ENCODE measurements at places on chromosomes 11 and 22.

DNA sequence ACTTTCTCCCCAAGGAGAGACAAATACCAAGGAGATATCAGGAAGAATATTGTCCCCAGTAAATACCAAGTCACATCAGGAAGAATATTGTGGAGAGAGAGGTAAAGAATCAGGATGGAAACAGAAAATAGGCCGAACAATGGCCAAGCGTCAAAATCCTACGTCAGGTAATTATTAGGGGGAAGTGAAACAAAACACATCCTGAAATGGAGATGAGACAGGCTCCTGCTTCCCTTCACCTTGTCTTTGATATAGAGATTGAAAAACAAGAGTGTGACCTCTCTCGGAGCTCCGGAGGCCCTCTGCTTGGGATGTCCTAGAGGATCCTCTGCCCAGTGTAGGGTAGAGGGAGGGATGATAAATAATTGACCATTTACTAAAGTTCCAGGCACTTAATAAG is 27.4 kb upstream of the IZUMO1R start:
- DNase-seq: no peak

DNA sequence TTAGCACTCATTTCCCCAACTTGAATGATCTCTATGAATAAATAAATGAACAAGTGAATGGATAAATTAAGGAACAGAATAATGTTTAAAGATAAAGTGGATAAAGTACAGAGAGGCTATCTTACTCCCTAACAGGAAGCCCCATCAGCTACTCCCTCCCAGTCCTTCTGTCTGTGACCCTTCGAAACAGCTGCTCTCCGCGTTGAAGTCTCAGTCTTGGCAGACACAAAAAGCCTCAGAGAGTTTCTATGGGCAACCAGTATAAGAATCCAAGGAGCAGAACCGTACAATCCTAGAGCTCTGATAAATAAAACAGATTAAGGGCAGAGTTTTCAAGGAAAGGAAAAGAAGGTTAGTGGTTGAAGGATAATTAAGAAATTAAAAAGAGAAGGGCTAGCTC is 35.0 kb downstream of the GUCY1A2 start:
- DNase-seq: no peak

DNA sequence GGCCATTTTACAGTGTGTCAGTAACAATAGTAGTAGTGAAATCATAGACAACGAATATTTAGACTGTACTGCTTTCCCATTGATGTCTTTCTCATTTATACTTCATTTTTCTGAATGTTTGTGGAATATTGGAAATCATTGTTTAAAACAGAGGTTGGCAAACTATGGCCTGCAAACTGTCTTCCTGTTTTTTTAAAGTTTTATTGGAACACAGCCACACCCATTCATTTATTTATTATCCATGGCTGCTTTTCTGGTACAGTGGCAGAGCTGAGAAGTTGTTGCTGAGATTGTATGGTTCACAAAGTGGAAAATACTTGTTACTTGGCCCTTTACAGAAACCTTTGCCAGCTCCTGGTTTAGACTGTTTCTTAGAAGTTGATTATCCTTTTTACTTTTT is 13.7 kb downstream of the FAR1 start:
- DNase-seq: no peak

GRCh38 chr11:18408558-18409291 is 3.4 kb upstream of the LDHC start:
- no peak for DNase-seq

DNA sequence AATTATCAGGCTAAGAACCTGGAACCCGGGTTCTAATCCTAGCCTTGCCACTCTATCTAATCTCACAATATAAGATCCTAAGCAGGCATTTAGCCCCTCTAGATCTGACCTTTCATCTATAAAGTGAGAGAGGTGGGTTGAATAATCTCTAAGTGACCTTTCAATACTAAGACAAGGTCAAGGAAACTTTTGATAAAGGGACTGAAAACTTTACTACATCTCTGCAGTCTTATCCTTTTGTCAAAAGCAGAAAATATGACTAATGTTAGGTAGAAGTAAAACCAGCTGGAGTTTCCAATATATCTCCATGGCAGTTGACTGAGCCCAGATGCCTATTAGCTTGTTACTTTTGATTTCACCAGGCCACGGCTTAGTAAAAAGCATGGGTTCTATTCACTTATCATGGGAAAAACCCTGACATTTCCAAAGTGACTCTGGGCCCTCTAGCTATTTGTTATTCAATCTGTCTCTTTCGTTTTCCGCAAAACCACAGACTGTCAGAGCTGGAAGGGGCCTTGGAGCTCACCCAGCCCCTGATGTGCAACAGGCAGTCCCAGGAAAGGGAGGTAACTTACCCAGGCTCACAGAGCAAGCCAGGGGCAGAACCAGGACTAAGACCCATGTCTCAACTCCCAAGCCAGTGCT is 75.8 kb downstream of the RAB30 start:
- no peak for DNase-seq

DNA sequence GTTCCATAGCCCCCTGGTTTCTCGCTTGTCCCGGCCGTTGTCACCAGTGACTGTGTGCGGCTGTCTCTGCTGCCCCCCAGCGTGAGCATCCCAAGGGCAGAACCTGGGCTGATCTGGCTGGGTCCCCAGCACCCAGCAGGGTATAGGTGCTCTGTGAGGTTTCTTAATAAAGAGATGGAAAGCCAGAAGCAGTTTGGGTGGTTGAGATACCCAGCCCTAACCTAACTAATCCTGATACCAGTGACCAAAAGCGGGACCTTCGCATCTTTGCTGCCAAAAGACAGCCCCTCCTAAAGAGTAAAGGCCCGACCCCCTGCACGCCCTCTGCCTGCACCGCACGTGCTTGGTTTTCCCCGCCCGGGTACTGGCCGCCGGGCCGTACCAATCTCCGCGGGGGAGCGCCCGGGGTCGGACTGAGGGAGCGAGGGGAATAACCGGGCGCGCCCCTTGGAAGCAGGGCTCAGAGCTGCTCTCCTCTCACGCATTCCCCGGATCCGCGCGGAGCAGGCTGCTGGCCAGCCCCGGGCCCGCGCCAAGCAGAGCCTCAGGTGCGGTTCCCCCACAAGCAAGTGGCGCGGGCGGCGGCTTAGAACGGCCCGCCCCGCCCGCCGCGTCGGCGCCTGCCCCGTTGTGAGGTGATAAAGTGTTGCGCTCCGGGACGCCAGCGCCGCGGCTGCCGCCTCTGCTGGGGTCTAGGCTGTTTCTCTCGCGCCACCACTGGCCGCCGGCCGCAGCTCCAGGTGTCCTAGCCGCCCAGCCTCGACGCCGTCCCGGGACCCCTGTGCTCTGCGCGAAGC is at the start of gene DGAT2:
DGAT2 (plus strand) TSS at position 667 of the 797 bp plus-strand sequence. CDS start 214 bp downstream, outside the sequence.
- DNase-seq: peak; percentile 88

- DNase-seq: peak; percentile 24
These were observed 36.1 kb downstream of the CCDC90B start for GRCh38 chr11:83249972-83250593.

- no peak for DNase-seq
These were observed 124.3 kb downstream of the DBX1 start for GRCh38 chr11:20035701-20036601.

GRCh38 chr11:2289350-2289749 is 12.4 kb downstream of the C11orf21 start:
- no peak for DNase-seq

DNA sequence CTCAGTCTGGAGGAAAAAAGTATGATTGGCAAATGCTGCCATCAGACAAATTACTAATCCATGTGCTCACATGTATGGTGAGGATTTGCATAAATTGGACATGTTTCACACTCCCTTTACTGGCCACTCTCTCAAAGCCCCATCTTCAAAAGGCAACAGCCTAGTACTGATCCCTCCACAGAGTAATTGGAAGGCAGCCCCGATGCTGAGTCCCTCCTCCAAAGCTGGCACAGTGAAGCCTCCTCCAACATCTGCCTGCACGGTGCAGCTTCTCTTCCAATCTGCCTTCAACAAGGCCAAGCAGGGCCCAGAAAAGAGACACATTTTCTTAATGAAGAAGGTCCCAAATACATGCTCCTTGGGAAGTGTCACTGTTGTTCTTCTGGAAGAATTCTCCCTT is 350.6 kb downstream of the OPCML start:
- no peak for DNase-seq

DNA sequence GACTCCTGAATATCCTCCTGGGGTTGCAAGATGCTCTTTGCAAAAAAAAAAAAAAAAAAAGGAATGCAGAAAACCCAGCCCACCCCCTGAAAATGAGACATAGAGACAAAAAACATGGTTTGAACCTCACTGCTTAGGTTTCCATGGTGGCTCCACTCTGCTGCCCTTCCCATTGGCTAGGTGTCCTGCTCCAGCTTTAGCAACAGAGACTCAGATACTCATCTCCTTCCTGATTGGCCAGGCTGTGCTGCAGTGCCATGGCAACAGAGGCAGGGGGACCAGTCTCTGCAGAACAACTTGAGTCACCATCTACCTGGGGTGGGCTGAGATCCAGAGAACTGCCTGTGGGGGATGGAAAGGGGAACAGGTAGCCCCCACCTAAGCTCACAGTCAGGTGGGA is 17.4 kb upstream of the YWHAH start:
- DNase-seq: peak; percentile 10

- DNase-seq: no peak
These were observed 927.0 kb downstream of the BRD1 start for GRCh38 chr22:48900626-48901025.

DNA sequence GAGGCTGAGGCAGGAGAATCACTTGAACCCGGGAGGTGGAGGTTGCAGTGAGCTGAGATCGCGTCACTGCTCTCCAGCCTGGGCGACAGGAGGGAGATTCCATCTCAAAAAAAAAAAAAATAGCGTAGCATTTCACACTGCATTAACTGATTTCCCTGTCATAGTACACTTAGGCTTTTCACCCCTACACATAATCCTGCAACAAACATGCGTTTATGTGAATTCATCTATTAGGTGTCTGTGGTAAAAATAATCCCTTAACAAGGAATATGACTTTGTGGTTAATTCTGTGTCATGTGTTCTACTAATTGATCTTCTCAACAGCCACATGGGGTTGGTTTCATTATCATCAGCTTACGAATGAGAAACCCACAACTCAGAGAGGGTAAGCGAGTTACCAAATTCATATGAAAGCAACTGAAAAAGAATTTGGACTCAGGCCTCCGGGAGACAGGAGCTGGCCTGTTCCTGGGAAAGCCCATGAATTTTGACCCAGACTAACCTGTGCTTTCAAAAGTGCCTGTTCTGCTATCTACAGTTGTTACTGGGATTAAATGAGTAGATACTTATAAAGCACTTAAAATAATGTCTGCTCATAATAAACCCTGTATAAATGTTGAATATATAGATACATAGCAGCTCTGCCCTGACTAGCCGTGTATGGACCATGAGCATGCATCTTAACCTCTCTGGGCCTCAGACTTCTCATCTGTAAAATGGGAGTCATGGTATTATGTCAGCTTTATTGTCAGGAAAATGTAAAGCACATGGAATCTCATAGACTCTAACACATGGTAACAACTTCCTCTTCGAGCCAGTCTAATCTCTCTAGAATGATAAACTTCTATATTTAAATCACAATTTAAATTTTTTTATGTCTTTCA is 36.6 kb downstream of the KCNJ1 start:
- DNase-seq: no peak

DNA sequence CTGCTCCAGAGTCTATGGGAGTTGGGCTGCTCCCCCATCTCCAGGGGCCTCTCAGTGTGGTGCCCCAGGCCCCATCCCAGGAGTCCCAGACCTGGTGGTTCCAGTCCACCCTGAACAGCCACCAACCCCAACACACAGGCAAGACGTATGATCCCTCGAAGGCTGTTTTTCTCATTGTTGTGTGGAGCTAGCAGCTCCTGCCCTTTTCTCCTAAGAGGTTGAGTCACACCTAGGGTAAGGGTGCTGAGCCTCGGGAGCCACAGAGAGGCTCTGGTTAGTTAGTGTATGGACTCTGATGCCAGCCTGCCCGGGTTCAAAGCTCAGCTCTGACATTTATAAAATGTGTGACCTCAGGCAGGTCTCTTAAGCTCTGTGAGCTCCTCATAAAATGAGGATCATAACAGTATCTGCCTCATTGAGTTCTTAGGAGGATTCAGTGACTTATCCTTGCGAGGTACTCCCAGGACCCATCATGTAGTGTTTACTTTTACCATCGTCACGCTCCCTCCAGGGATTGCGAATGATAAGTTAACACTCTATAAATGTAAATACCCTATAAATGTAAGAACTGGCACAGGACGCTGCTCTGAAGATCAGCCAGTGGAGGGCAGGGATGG is 47.2 kb downstream of the FBLN1 start:
- DNase-seq: no peak

GRCh38 chr22:32042924-32043323 is at the start of gene SLC5A1:
TSS of gene SLC5A1 (plus strand) at chr22:32043261. CDS start at chr22:32043282, 21 bp downstream.
- DNase-seq: peak; percentile 95

DNA sequence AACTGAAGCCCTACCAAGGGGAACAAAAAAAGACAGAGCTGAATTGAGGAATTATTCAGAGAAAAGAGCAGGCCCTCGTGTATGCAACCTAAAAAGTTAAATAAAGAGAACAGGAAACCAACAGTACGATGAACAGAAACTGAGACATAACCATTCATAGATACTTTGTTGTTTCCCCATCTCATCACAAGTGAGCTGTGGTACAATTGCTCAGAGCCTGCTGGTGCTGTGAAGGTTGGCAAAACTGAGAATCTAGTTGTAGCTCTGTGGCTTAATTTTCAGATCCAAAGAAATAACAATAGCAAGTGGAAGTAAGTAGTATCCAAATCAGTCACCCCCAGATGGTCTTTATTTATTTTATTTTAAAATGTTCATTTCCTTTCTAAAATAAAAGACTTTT is 37.7 kb upstream of the BLID start:
- no peak for DNase-seq

GRCh38 chr11:74611369-74611861 is 19.0 kb downstream of the POLD3 start:
- DNase-seq: peak; percentile 9

DNA sequence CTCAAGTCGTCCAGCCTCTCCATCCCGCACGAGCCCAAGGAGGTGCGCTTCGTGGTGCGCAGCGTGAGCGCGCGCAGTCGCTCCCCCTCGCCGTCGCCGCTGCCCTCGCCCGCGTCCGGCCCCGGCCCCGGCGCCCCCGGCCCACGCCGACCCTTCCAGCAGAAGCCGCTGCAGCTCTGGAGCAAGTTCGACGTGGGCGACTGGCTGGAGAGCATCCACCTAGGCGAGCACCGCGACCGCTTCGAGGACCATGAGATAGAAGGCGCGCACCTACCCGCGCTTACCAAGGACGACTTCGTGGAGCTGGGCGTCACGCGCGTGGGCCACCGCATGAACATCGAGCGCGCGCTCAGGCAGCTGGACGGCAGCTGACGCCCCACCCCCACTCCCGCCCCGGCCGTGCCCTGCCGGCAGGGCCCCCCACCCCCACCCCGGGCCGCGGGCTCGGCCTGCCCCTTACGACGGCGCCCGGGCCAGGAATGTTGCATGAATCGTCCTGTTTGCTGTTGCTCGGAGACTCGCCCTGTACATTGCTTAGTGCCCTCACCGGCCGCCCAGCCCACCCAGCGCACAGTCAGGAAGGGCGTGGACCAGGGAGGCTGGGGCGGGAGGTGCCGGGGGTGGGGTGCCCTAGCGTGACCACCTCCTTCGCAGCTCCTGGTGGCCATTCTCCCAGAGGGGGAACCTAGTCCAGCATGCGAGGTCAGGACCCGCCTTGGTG is 6.9 kb upstream of the ACR start:
- DNase-seq: no peak

- no peak for DNase-seq
These were observed 71.7 kb upstream of the EIF3M start for GRCh38 chr11:32511926-32512325.

All from COR-L47 (cell line).